ENCODE measurements at places on chromosomes 13 and 19.

DNA sequence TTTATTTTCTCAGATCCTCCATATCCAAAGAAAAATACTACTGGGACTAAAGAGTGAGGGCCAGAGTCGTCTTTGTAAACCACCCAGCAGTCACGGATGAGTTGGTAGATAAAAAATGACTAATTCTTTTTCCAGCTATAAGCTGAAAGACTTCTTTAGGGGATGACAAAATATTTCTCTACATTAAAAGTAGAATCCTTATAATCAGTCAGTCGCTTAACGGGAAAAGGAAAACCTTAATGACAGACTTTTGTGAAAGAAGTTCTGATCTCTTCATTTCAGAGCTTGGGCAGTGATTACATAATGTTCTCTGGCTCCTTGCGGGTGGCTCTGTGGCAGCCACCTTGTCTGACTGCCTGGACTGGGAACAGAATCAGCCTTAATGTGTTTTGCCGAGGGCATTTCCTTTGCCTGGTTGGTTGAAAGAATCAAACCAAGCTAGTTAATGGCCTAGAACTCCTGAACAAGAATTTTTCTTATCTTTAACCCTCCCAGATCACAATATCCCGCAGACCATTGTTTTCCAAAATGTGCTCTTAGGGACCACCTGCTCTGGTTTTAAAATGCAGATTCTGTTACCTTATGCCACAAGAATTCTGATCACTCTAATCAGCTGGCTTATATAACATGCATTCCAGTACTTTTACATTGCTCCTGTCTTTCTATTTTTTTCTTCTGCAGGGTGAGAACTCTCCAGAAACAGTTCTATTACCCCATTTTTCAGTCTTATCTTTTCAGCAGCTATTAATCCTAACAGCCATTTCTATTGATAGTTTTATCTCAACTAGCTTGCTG lies 2.5 kb downstream of the ITM2B start:
- no peak for DNase-seq

GRCh38 chr13:76552041-76552772 lies 334.0 kb downstream of the KCTD12 start:
- DNase-seq: no peak

DNA sequence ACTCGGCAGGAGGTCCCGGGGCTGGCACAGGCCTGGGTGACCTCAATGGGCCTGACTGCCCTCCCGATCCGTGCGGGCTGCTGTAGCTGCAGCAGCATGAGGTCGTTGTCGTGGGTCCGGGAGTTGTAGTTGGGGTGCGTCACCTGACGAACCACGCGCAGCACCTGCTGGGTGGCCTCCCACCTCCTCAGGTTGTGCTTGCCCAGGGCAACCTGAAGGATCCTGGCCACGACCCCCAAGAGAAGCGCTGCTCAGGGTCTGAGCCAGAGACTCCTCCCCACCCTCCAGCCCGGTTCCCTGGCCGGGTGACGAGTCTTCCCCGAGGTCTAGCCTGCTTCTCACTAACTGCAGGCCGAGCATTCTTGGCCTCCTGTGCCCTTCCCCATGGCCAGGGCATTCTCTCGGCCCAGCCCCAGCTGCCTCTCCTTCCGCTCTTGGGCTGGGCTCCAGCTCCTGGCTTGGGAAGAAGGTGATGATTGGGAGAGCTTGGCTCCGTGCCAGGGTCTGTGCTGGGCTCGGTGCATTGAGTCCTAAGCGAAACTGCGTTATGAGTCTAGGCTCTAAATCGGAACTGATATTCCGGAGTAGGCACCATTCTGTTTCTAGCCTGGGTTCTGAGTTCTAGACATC lies 3.1 kb downstream of the KLK14 start:
- no peak for DNase-seq

DNA sequence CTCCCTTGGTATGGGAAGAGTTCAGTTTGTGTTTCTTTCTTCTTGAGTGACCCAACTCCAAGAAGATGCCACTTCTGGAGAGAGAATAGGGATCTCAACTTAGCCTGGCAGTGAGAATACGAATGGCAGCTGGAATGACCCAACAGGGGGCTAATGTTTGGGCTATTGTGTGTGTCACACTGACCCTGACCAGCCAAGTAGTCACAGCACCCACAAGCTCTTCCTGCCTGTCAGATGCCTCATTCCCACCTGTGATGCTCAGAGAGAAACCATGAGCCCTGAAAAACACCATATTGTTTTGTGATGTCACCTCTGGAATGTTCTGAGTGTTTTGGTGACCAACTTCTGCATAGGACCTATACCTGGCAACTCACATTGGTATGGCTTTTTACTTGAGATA lies at the start of gene CBY2:
Gene CBY2, plus strand, starts transcription at position 233 of the 400 bp plus-strand sequence. Its CDS starts 71 bp downstream, at position 304.
- DNase-seq: no peak

GRCh38 chr13:48950501-48950875 lies 25.2 kb upstream of the FNDC3A start:
- DNase-seq: no peak

GRCh38 chr19:49374665-49375434 lies 11.2 kb downstream of the DKKL1 start:
- DNase-seq: no peak

DNA sequence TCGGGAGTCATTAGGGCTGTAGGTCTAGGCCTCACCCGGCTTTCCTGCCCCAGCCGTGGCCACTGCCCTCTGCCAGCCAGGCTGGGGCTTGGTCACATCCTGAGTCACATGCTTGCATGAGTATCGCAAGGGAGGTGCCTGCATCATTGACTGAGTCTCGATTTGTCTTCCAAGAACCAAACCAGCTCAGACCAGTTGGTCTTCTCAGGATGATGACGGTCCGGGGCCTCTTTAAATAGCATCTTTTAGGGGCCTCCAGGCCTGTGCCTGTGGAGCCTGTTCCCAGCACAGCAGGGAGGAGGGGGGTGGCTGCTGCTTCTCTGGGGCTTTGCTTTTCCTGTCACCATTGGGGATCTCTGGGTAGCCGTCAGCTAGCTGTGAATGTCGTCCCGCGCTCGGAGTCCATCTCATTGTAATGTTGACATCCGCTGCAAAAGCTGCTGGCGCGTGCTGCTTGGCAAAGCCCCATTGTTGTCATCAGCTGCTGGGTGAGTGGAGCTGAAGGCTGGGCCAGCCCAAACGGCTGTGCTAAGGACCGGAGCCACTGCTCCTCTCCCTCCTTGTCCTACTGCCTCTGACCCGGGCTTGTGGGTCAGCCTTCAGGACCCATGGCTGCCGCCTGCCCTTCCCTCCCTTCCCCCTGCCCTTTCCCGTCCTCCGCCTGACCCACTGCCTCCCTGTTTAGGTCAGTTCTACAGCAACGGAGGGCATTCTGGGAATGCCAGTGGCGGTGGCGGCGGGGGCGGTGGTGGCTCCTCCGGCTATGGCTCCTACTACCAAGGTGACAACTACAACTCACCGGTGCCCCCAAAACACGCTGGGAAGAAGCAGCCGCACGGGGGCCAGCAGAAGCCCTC lies 14.3 kb upstream of the QTRT1 start:
- no peak for DNase-seq

DNA sequence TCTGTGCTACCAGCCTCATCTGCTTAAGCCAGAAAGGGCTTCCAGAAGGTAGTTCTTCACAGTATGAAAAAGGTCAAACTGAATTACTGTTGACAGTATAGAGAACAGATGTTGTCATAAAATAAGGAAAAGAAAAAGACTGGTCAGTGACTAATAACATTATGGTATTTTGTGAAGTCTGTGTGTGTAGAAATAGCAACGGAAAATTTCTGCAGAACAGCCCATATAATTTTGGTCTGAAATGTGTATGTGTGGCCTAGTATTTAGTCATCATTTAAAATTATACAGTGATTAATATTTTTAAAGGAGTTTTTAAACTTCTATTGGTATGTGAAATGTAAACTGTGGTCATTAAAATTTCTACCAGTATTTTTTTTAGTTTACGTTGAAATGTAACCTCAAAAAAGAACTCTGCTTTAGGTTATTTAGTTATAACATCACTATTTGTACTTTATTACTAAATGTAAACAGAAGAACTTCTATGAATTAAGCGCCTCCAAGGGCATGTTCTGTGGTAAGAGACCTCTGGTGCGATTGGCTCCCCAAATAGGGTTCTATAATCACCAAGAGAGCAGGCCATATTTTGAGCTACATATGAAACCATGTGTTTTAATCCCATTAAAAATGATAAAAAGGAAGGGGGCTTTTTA lies 3.3 kb upstream of the GPR183 start:
- peak; percentile 83 for DNase-seq

DNA sequence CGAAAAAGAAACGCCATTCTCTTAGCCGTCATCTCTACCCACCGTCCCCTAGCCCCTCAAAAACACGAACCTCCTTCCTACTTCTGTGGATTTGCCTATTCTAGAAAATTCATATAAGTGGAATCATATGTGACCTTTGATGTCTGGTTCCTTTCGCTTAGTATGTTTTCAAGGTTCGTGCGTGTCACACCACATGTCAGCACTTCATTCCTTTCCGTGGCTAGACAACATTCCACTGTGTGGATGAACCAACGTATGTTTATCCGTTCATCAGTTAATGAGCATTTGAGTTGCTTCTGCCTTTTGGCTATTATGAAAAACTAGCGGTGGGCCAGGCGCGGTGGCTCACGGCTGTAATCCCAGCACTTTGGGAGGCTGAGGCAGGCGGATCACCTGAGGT lies 14.0 kb upstream of the PPP1R12C start:
- peak; percentile 58 for DNase-seq

DNA sequence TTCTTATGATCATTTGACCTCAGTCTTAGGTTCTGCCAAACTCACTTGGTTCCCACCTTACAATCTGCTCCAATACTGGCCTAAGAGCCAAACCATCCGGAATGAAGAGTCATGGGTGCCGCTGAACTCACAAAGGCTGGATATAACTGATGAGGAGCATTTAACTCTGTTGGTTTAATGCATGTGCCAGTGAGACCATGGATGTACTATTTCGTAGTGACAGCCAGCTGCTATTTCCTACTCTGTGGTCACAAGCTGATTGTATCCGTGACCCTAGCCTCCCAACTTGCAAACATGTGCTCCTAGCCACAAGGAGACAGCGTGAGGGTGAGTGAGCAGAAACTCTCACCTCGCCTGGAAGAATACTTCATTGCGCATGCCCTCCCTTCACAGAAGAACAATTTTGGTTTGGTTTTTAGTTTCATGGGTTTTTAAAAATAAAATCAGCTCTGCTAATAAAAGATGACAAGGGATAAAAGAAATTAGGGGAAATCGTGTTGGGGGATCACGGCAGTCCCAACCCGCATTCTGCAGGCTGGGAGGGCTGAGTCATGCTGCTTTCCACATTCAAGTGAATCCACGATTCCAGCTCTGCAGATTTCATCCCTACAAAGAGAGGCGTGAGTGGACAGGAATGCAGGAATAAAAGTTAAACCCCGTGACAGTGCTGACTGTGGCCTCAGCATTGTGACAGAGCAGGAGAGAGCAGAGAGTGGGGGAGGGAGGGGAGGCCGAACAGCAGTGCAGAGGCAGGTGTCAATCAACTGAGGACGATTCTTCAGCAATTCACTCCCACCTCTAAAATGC lies 66.8 kb upstream of the RAP2A start:
- DNase-seq: no peak

DNA sequence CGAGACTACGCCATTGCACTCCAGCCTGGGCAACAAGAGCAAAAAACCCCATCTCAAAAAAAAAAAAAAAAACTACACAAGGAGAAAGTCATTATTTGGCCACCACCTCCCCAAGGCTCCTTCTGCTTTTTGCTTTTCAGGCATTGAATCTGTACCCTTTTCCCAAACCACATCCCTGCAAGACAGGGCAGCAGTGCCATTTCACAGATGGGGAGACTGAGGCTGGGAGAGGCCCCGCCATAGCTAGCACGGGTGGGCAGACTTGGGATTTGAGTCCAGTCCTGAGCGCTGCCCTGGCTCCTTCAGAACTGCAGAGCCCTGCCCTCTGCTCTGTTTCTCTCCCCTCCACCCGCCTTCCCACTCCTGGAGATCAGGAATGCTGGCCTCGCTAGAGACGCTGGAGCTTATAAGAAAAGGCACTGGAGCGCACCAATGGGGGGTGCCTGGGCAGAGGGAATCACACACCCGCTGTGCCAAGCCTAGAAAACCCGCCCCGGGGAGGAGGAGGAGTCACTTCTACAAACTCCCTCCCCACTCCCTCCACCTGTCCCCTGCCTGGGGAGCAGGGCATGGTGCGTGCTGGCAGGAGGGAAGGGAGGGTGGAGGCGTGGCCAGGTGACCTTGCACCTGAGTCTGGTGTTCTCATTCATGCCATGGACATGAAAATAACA lies 17.6 kb downstream of the TJP3 start:
- no peak for DNase-seq

- DNase-seq: no peak
These were observed 6.1 kb downstream of the STK11 start for GRCh38 chr19:1211494-1212234.

- no peak for DNase-seq
These were observed 96.7 kb upstream of the DIAPH3 start for GRCh38 chr13:60260440-60260839.

DNA sequence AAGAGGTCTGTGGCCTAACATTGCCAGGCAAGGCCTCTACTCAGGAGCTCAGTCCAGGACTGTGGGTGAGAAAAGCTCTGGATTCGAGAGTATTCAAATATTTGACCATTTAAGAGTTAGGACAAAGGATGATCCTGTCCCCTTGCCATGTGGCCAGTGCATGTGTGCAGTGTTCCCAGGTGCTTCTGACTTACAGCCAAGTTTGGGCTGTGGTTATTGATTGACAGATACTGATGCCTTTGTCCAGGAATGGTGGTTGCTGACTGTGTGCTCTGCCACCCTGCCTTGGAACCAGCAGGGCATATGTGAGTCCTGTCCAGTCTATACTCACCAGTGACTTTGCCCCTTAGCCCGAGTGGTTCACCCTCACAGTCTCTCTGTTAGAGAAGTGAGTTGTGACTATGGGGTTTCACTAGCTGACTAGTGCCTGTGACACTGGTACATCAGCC lies 51.9 kb downstream of the GARRE1 start:
- DNase-seq: no peak

- no peak for DNase-seq
These were observed 8.5 kb downstream of the AKAP8 start for GRCh38 chr19:15371119-15371518.

DNA sequence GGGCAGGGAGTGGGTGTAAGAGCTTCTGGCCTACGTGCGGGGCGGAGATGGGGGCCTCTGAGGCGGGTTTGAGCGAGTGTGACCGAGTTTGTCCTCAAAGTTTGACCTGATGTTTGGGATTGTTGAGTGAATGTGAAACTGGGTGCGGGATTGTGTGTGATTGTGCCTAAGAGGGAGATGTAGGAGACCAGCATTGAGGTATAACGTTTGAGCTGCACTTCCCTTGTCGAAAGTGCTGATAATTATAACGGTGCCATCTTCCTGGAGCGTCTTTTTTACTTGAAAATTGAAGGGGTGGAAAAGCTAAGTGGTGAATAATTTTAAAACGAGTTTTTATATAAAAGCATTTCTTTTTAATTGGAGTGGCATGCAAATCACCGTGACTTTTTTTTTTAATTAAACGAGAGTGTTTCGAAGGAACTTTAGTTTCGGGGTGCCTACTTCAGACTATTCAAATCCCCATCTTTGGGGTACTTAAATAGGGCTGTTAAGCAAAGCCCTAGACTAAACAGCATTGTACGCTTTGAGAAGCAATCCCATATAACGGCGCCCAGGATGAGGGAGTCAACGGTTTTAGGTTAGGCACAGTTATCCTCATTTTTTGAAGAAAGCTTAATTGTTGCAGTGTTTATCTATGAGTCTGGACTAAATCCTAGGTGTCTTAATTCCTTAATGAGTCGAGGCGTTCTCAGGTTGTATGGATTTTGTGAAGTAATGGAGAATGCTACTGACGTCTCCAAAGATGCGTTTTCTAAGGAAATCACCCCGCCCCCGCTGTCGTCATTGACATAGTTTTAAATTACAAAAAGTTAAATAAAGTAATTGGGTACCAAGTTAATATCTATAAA lies 594 bp downstream of the ZNF146 start:
- DNase-seq: no peak

- DNase-seq: no peak
These were observed 68.7 kb downstream of the MIPEP start for GRCh38 chr13:23820530-23820929.
